ENCODE measurements at places on chromosomes 5 and 9.

- peak; percentile 59 for DNase-seq
Measured at GRCh38 chr5:126339215-126339805, 83.9 kb upstream of the GRAMD2B start.

DNA sequence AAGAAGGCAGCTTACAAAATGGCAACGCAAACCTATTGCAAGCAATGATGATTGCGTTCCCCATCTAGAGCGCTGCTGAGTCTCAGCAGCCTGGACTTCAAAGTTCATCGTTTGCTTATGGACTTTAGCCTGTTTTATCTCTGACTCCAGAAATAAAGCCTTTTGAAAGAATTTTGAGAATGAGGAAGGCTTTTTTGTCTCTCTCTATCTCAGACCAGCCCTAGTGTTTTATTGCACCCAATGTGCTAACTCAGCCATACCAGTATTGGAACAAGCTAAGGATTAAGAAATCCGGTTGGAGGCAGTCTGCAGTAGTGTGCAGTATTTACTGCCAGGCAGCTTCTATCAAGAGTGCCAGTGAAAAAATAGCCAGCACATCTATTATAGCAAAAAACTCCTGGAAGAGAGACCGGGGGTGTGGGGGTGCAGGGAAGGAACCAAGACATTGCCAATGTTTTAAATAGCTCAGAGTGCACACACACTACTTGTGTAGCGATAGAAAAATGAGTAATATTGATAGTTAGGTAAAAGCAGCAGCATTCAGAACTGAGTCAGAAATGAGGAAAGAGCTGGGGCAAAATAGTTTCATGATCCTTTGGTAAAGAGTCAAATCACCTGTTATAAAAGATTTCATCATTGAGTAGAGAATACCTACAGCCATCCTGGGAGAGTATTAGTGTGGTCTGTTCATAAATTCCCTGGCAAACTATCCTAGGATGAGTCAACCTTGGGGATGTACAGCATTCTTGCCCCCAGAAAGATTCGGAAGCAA lies 219.0 kb downstream of the ZNF608 start:
- no peak for DNase-seq

DNA sequence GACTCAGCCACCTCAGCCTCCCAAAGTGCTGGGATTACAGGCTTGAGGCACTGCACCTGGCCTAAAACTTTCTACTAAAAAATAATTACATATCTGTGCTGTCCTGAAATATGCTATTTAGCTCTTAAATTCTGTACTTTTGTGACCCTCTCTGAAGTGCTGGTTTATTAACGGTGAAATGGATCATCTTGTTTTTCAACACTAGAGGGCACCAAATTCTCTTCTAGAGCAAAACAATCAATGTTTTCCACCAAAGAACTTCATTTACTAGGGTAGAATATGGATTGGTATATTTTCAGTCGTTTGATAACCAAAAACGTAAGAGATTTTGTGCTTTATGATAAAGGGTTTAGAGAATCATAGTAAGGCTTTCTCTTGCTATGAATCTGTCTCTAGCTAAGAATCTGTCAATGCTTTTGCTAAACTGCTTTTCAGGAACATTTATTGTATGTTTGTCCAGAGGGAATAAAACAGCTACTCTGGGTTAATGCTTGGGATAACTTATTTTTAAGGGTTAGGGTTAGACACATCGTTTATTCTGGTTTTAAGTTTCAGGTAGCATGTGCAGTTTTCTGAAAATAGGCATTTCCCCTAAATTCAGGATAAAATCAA lies 63.6 kb downstream of the RNF180 start:
- DNase-seq = no peak

GRCh38 chr5:143207563-143208364 lies 195.7 kb downstream of the NR3C1 start:
- no peak for DNase-seq

GRCh38 chr5:82459626-82460025 lies 181.5 kb upstream of the RPS23 start:
- no peak for DNase-seq

DNA sequence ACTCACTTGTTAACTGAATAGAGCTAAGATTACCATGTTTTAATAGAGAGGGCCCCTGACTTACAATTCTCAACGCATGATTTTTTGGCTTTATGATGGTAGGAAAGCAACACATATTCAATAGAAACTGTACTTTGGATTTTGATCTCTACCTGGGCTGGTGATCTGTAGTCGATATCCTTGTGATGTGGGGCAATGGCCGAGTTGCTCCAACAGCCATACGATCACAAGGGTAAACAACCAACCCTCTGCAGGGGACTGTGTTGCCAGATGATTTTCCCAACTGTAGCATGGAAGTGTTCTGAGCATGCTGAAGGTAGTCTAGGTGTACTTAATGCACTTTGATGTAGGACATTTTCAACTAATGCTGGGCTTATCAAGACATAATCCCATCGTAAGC lies 36.5 kb downstream of the NSUN2 start:
- DNase-seq = no peak

DNA sequence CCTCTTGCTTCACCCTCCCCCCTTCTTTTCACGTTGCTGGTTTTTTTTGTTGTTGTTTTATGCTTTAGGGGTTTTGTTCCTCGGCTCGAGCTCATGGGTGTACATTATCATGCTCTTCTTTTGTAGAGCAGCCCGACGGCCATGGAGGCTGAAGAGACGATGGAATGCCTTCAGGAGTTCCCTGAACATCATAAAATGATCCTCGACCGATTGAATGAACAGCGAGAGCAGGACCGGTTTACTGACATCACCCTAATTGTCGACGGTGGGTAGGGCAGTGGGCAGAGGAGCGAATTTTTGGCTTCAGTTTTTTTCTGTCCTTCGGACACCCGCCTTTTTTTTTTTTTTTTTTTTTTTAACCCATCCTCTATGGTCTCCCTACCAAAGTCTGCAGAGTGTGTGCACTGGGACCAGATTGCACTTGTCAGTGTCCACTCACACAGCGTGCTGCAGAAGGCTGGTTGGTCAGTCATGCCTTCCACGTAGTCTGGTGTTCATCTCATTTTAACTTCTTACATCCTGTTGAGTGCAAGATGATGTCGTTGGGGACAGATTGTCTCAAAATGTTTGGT lies 1.3 kb downstream of the ZNF131 start:
- DNase-seq = no peak

GRCh38 chr9:76610011-76610352 lies 151.0 kb downstream of the GCNT1 start:
- no peak for DNase-seq

DNA sequence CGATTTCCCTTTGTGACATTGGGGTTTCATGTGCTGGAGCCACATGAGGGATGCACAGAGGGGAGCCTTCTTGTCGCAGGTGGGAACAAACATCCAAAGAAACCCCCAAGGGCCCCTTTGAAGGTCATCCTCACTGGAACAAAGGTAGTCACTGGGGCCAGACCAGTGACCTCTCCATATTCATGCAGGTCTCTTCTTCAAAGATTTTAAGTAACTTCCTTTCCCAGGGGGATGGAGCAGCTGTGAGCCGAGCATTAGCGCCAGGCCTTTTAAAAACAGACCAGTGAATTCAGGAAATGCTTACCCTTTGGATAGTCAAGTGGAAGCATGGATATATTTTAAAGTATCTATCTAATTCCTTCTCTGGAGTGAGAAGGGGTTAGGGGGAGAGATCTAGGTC lies 33.0 kb downstream of the DAPK1 start:
- no peak for DNase-seq

GRCh38 chr5:53997736-53998627 lies 312.4 kb downstream of the ARL15 start:
- no peak for DNase-seq

DNA sequence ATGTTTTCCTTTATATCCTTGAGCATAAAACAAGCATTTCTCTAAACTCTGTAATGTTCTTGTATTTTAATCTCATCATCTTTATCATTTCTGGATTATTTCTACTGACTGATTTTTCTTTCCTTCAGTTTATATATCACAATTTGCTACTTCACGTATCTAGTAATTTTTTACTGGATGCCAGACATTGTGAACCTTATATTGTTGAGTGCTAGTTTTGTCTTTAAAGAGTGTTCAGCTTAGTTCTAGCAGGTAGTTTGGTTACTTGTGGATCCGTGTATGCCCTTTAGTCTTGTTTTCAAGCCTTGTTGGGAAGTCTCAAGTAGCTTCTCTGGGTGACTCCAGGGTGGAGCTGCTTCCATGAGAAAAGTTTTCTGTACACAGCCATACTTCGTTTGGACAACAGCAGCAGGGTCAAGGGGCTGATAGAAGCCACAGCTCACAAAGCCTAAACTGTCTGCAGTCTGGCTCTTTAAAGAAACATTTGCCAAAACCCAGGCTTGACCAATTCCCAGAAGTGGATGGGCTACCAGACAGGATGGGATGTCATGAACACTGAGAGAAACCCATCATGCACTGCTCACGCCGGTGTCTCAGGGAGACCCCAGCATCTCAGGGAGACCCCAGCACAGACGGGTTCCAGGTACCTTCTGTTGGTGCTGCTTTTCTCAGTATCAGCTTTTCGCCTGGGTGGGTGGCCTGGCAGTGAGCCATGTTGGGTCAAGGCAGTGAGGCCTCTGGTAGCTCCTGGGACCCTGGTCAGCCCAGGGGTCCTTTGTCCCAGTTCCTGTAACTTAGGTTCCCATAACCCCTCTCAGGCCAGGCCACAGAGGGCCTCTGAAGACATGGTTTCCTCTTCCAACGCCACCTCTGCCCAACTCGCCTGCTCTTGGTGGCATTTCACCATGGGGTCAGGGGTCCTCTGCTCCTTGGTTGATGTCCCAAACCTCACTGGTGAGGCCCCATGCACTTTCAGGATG lies 29.1 kb downstream of the TRIP13 start:
- peak; percentile 13 for DNase-seq

DNA sequence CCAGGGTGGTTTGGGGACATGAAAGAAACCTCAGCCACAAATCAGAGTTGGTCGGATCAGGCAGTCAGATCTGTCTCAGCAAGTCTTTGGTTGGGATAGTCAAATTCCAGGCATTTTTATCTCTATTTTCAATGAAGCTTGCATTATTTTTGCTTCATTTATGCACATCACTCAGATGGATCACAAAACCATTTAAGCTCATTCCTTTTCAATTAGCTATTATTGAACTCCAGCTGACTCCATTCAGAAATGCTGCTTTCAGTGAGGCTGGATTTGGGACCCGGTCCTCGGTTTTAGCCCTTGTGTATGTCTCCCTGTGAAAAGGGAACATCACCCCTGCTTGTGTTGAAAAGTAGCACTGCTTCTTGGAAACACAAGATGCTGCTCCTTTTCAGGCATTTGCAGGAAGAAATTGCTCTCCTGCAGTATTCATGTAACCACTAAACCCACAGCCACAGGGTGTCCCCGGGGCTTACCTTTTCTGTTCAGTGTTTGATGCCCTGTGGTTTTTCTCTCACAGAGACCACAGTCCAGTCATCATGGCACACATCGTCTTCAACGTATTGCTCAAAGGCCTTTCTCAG lies 232.9 kb downstream of the NFIB start:
- no peak for DNase-seq

DNA sequence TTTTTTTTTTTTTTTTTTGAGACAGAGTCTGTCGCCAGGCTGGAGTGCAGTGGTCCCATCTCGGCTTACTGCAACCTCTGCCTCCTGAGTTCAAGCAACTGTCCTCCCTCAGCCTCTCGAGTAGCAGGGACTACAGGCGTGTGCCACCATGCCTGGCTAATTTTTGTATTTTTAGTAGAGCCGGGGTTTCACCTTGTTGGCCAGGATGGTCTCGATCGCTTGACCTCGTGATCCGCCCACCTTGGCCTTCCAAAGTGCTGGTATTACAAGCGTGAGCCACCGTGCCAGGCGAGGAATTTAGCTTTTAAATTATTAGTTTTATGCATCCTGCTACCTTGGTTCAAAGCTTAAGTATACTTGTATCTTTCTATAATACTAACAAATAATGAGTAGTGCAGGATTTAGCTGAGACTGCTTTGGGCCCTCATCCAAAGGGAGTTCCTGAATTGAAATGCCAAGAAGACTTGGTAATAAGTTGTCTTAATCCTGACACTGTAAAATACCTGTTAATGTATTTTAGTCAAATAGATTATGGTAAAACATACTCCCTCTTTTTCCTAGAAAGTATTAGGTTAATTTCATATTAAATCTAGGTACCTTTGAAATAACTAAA lies 5.0 kb downstream of the CDC42SE2 start:
- no peak for DNase-seq

Data from stimulated activated CD4-positive, alpha-beta T cell treated with anti-CD3 and anti-CD28 coated beads, Interleukin-2, amount 100 ng/mL, for 24 hours (primary cell).